Activated CD4-positive, alpha-beta T cell treated with anti-CD3 and anti-CD28 coated beads for 36 hours (primary cell): ENCODE measurements at places on chromosomes 7 and 10.
A peak's percentile ranks its signal among the peaks of the same experiment; 100 is the strongest.

GRCh38 chr10:121409466-121410104, 188.7 kb downstream of the FGFR2 start:
- DNase-seq, result no peak

DNA sequence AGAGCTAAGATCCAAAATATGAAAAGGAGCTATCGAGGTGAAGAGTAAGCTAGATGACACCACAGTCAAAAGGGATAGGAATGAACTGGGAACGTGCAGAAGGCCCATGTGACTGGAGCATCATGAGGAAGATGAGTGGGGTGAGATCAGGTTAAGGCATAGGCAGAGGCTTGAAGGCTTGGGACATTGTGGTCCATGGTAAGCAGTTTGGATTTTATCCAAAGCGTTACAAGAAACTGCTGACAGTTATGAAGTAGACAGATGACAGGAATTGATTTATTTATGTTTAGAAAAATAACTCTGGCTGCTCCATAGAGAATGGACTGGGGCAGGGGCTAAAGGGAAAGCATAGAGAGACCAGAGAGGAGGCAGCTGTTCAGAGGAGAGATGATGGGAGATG, 18.1 kb upstream of the PANK1 start:
- DNase-seq, result no peak

- no peak for DNase-seq
Measured at GRCh38 chr7:14083761-14084160, 94.3 kb upstream of the ETV1 start.

- peak; percentile 91 for DNase-seq
Measured at GRCh38 chr7:22082886-22083703, 137.4 kb upstream of the CDCA7L start.

DNA sequence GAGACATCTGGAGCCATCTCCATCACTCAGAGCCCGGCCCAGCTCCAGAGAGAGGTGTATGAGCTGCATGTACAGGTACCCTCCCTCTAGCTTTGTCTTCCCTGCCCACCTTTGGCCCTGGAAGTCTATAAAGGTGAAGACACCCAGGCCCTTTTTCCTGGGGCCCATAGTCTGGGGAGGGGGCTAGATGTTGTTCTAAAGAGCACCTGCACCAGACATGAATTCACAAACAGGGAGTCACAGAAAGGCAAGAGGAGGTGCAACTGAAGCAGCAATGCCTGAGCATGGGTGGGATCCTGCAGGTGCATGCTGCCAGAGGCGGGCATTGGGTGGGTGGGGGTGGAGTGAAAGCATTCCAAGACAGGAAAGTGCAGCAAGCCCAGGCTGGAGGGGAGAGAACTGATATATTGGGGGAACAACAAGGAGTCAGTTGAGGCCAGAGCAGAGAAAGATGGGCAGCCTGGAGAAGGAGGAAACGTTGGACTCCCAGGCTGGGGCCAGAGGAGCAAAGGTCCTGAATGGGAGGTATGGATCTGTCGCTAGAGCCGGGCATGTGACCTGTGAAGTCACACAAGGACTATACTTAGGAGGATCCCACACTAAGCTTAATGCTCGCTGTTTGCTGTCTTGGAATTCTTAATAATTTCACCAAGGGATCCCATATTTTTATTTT, 11.7 kb downstream of the CDHR1 start:
- DNase-seq, result no peak

DNA sequence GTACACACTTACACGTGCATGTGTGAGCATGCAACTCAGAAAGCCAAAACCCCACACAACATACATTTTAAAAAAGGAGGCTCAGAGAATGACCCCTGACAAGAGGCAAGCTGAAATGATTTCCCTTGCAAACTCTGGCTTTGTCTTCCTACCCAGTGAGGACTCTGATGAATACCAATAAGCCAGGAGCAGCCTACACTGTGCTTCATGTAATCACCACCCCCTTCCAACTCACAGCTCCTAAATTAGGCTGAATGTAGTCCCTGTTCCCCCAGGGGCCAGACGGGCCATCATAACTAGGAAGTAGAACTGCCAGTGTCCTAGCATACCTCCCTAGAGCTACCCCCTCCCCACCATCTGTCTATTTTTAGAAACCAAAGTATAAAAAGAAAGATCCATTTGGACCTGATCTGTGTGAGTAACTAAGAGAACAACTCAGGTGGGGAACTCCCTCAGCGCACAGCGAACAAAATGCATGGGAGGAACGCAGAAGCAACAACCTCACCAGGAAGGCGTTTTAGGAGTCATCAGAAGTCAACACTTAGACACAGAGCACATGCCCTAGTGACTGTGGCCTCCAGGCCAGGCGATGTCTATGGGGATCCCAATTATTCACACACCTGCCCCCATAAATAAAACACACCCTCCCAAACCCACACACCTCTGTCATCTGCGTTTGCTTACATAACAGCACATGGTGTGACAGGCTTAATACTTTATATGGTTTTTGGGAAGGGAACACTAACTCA, 1.9 kb downstream of the DGKI start:
- no peak for DNase-seq

DNA sequence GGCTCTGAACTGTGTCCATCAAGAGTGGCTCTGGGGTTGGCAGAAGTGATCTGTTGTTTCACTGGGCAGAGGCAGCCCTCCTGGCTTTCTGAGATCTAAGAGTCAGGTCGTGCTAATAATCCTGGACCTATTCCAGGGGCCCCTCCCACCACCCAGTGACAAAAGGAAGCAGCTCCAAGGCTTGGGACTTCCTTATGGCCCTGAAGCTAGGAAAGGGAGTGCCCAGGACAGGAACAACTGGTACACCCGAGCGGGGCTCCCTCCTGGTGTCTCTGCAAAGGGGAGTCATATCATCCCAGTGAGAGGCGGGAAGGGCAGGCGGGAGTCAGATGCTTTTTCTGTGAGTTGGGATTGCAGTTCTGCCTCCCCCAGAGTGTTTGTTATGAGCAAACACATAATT, 32.3 kb downstream of the RPS24 start:
- DNase-seq, result no peak

DNA sequence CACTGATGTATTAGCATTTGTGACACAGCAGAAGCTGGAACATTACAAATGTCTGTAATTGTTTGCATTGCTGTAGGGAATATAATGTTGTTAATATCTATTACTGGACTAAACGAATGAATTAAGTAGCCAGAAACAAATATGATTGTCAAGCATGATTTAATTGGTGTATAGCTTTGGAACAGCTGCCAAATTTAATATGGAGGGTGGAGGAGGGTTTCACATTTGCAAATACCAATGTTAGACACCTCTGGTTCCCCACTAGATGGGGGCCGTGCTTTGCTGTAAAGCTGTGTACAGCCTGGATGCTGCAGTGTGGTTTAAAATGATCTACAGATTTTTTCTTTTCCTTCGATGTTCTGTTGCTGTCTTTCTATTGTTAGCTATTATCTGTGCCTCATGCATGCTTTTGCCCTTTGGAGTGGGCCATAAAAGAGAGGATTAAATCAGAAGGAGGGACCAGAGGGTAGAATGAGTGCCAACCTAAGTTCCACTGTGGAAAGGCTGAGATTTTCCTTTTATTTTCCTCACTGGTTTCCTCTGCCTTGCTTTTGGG, 23.1 kb downstream of the DNAJB9 start:
- no peak for DNase-seq

- no peak for DNase-seq
Measured at GRCh38 chr7:137860542-137860941, 13.8 kb upstream of the DGKI start.

DNA sequence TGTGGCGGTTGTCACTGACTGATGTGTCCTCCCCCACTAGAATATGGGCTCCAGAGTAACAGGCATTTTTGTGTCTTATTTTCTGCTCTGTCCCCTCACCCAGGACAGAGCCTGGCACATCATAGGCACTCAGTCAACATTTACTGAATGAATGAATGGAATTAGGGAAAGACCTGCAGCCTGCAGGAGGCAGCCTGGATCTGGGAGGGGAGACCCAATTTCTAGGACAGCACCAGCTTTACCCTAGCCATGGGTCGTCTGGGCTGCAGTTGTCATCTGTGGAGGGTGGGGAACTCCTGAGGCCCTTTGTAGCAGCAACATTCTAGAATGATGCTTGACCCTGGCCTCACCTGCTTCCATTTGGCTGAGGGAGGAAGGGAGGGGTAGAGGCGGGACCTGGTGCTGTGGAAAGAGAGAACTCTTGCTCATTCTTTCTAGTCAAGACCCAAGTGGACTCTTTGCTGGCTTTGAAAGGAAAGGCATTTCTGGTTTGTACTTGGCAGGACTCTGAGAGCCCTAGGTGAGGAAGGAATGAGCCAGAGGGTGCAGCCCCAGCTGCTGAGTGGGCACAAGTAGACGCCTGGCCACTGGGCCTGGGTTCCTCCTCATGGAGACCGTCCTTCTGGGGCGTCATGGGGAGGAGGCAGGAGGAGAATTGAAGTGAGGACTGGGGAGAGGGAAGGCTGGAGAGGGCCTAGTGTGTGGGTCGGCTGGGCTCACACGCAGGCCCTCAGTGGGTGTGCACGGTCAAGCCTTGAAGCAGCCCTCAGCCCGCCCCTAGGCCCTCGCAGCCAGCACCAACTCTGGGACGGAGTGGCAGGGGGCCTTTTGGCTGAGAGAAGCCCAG, 8.9 kb downstream of the FGF8 start:
- DNase-seq, result no peak

GRCh38 chr10:47049056-47049851, 138.0 kb downstream of the PTPN20 start:
- DNase-seq, result no peak

GRCh38 chr10:20237586-20237985, 421.4 kb downstream of the PLXDC2 start:
- DNase-seq, result no peak

GRCh38 chr7:14760730-14761478, 141.6 kb downstream of the DGKB start:
- DNase-seq, result no peak

DNA sequence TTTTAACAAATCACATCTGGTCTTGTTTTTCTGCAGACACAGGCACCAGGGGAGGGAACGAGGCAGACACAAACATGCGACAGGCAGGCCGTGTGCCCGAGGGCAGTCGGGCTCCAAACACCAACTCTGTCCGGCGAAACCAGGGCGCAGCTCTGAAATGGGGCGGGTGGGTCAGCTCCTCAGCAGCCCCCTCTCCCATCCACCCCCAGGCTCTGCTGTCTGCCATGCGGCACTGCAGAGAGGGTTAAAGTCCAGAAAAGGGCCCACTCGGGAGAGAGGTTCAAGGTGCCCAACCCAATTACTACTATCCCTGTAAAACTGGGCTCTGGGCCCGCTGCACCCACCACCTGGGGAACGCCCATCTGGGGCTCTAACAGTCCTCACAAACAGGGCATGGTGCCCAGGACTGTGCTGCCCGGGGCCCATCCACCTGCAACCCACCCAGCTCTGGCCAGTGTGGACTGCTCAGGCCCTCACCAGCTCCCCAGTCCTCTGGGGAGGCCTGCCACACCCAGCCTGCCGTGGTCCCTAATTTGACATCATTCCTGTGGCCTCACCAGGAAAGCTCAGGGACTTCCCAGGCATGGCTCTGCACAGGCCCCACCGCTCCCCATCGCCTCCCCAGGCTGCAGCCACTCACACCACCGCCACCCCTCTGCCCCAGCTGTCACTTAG, 18.7 kb downstream of the YKT6 start:
- no peak for DNase-seq

DNA sequence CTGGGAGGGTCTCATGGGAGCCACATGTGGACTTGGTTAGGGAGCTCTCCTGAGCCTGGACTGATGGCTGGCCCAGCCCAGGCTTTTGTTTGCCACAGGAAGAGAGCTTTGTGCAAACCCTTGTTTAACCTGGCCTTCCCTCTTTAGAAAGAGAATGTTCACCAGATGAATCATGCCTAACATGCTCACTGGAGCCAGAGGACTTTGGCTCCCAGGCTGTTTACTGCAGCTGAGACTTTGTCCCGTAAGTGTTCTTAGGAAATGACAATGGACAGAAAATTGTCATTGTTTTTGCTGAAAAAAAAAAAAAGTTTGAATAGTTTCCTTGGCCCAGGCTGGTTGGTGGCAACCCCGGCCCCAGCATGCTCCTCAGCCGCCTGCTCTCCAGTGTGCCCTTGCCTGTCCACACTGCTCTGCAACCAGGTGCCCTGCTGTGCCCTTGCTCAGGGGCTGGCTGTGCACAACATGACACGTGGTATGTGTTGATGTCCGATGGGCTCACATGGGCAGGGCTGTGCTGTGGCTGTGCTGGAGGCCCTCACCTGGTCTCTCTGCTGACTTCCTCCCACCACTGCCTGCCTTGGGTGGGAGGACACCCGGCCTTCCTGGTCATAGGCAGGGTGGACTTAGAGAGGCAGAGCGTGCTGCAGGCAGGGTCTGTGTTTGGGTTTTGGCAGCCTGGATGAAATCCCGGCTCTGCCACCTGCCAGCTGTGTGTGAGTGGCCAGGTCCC, 215.3 kb upstream of the ZNF32 start:
- DNase-seq, result no peak

DNA sequence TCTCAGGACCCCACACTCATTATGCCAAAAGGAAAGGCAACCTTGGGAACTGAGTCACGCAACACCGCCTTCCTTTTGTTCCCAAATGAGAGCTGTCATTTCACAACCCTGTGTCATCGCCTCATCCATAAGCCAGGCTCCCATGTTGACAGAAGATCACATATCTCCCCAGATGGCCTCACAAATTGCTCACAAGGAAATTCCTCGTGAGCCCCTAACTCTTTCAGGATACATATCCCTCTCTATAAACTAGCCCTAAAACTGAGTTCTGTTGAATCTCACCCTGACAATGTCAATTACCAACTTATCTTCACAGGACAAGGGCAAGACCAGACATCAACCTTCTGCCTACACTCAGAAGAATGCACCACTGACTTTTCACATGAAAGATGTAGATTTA, 22.6 kb downstream of the CCDC3 start:
- DNase-seq, result no peak

DNA sequence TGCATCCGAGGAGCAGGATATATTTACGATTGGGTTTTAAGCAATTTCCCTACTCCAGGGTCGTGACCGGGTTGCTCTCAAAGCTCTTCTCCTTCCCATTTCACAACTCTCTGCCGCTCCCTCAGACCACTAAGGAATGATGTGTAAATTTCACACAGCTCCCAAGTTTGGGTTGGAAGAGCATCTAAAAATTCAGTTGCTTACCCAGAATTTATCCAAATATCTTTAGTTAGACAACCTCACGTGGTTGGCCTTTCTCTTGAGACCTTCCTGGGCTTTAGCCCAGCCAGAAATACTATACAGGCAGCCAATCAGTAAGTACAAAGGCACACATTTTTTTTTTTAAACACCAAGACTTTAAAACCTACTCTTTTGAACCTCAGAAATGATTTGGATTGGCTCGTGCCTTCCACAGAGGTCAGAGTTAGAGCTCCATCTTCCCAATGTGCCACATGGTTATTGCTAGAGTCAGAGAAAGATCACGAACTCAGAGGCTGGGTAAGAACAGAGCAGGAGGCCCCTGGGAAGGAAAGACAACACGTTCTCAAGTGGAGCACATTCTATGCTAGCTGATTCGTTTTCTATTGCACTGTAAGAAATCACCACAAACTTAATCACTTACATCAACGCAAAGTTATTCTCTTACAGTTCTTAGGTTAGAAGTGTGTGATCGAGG, 335.4 kb upstream of the MGMT start:
- no peak for DNase-seq

- no peak for DNase-seq
Measured at GRCh38 chr7:22397981-22398380, 41.0 kb upstream of the RAPGEF5 start.
